ENCODE measurements at places on chromosomes 11 and 22.

DNA sequence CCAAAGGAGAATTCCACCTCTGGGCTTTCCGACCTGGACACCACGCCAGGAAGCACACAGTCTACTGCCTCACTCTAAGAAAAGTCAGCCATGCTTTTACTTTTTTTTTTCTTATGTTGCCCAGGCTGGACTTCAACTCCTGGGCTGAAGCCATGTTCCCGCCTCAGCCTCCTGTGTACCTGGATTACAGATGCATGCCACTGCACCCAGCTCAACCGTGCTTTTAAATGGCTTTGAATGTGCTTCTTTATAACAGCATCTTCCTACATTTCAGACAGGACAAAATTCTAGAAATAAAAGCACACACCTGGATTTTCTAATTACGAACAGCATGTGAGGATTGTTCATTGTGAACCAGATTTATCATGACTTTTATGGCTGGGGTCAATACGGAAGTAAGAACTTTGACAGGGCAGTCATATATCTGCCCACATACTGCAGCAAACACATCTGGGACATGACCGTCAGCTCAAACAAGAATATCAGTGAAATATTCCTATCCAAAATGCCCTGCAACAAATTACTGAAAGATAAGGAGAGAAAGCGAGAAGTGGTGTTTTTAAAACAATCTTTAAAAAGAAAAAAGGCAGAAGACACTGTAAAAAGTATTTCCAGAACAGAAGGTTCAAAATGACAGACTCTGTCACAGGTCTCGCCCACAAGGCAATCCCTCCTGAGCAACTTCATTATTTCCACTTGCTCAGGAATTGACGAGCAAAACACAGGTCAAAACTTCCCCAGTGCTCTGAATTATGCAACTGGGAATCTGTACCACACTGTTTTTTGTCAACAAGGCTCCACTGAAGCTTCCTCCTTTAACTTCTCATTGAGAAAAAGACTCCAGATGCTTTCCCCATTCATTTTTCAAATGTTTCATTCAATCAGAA lies 42.1 kb downstream of the PACSIN2 start:
- DNase-seq = no peak

DNA sequence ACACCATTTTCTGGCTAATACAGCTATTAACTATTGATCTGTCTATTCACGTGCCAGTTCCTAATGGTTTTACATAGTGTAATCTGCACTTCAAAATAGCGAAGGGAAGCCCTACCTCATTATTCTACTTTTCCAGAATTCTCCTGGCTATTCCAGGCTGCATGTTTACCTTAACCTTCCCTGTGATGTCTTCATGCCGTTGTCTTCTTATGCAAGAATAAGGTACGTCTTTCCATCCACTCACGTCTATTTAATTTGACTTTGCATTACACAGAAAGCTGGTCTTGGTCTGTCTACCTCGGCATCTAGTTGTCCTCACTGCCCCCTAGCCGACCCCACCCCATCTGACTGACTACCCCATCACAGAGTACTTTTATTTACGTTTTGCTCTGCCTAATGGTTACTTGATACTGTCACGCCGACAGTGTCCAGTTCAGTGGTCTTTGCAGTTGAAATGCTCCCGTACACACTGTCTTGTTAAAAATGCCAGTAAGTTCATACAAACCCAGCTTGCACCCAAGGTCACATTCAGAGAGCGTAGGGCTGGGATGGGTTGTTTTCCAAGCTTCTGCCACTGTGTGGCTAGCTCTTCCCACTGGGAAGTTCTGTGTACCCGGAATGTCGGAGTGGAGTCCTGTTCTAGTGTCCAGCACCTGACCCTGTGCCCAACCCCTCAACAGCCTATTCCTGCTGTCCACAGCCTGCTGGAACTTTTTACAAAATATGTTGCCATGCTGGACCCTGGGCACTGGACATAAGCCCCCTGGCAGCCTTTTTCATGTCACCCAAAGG lies 15.0 kb downstream of the NEAT1 start:
- no peak for DNase-seq

GRCh38 chr11:93143800-93144199 lies 54.0 kb downstream of the SLC36A4 start:
- DNase-seq = no peak

DNA sequence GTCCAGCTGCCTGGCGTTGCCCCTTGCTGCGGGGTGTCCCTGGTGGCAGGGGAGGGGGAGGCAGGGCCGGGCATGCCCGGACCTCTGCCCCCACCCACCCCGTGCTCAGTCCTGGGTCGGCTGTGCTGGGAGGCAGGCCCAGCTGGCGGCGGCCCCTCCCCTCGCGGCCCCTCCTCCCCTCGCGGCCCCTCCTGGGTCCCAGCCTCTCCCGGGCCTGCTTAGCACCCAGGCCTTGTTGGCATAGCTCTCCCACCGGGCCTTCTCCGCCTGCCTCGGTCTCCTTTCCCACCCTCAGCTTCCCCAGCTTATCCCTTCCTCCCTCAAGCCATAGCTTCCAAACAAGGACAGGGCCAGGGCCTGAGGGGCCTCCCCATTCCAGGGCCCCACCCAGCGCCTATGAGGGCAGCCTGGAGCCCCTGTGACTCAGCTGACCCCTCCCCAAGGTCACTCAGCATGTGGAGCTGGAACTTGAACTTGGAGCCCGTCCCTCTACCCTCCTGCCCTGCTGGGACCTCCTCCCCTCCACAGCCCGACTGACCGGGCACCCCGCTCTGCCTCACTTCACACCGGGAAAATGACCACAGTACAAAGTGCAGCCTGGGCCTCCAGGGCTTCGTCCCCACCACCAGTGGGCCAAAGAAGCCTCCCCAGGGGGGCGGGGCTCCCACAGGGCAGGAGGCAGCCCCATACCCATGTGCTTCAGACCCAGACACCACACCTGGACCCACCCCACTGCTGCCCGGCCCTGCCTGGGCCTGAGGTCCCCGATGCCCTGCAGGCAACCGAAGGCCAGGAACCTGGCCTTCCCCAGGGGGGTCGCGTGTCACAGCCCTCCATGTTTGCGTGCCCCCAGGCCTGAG lies 1.2 kb downstream of the EPS8L2 start:
- DNase-seq = peak; percentile 76

GRCh38 chr11:101574886-101575285 lies 8.9 kb downstream of the TRPC6 start:
- no peak for DNase-seq

GRCh38 chr11:72764503-72764902 lies 12.3 kb upstream of the ARAP1 start:
- no peak for DNase-seq

GRCh38 chr22:35313311-35314121 lies 13.8 kb downstream of the TOM1 start:
- DNase-seq = peak; percentile 77

- DNase-seq = no peak
Measured at GRCh38 chr11:3122775-3123201, 42.3 kb downstream of the OSBPL5 start.

GRCh38 chr22:26806445-26807175 lies 149.2 kb downstream of the MIAT start:
- DNase-seq = no peak

All from AG08396 (cell line).